ENCODE measurements at places on chromosomes 5 and 9. TPM values are rescaled to one million over a fixed set of nuclear protein-coding genes. Genes with fewer than 3 reads are reported as not detected.

The LHX6 gene
- not detected for total RNA-seq

The ZFP2 gene
- total RNA-seq, result not detected

The VPS13A gene
- total RNA-seq, result 10.0 TPM

The RNF180 gene
- total RNA-seq, result not detected

The OBP2A gene
- total RNA-seq, result not detected

The EQTN gene
- 0.18 TPM for total RNA-seq

The PCDHB16 gene
- total RNA-seq, result 0.05 TPM

The EPB41L4A gene
- 0.48 TPM for total RNA-seq

The SLC46A2 gene
- not detected for total RNA-seq

The PTGR1 gene
- total RNA-seq, result 39.8 TPM

The MVB12B gene
- total RNA-seq, result 0.10 TPM

The MAPK9 gene
- 24.0 TPM for total RNA-seq

The ST8SIA4 gene
- not detected for total RNA-seq

The CAMK4 gene
- not detected for total RNA-seq

The ZSWIM6 gene
- 3.2 TPM for total RNA-seq

The NTNG2 gene
- not detected for total RNA-seq

The CCIN gene
- total RNA-seq, result not detected

The TUBB4B gene
- total RNA-seq, result 627 TPM

The FOXD4L3 gene
- not detected for total RNA-seq

The DHFR gene
- 34.5 TPM for total RNA-seq

The SLC6A19 gene
- total RNA-seq, result not detected

The GZMA gene
- total RNA-seq, result not detected

The GPR21 gene
- total RNA-seq, result not detected

The WDR38 gene
- not detected for total RNA-seq

The ANKRD18A gene
- total RNA-seq, result 1.9 TPM

The CARD9 gene
- total RNA-seq, result 116 TPM

The IL3 gene
- not detected for total RNA-seq

The SLC6A7 gene
- total RNA-seq, result 0.76 TPM

The ATP6V0E1 gene
- total RNA-seq, result 90.5 TPM

The GCNT4 gene
- not detected for total RNA-seq

The IFNK gene
- not detected for total RNA-seq

The FOXD4 gene
- total RNA-seq, result 0.73 TPM

The RANBP3L gene
- total RNA-seq, result not detected

The CARD6 gene
- 1.2 TPM for total RNA-seq

The ADAMTS13 gene
- total RNA-seq, result 0.39 TPM

The PCDHGC3 gene
- 1.8 TPM for total RNA-seq

The ZNF879 gene
- total RNA-seq, result not detected

The DPYSL3 gene
- total RNA-seq, result 2.3 TPM

The KIF4B gene
- total RNA-seq, result not detected

The OTULIN gene
- total RNA-seq, result 21.0 TPM

The ZDHHC11B gene
- 5.2 TPM for total RNA-seq

The ERAP2 gene
- total RNA-seq, result 31.6 TPM

The CKMT2 gene
- total RNA-seq, result 0.44 TPM

The LAMC3 gene
- total RNA-seq, result not detected

The ANXA2R gene
- 22.7 TPM for total RNA-seq

The FAM219A gene
- 10.3 TPM for total RNA-seq

The NEUROG1 gene
- not detected for total RNA-seq

The NEURL1B gene
- 0.79 TPM for total RNA-seq

The STPG3 gene
- total RNA-seq, result not detected

All from HT-29 (cell line).